ENCODE measurements at places on chromosomes 3 and 15.

- no peak for DNase-seq
These were observed 96.2 kb downstream of the IGF1R start for GRCh38 chr15:98744506-98744905.

GRCh38 chr3:45754461-45754860 is 41.9 kb downstream of the SLC6A20 start:
- no peak for DNase-seq

GRCh38 chr3:123161167-123161566 is 40.6 kb upstream of the SEC22A start:
- peak; percentile 5 for DNase-seq

- no peak for DNase-seq
These were observed 159.1 kb upstream of the PDZRN3 start for GRCh38 chr3:73783811-73784210.

GRCh38 chr3:153617463-153617862 is 455.4 kb downstream of the RAP2B start:
- no peak for DNase-seq

DNA sequence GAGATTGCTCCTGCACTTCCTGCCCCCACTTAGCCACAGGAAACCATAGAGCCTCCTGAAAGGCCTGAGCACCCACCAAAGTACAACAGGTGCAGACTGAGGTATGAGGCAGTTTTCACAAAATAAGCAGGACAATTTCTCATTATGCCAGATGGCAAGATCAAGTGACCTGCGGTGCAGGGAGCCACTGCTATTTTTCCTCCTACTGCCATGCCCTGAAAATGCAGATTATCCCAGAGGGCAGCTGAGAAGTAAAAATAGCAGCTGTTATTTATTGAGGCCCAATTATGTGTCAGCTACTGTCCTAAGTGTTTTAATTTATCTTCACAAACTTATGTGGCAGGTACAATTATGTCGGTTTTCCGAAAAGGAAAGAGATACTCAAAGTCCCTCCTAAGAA is 209.5 kb upstream of the ST8SIA2 start:
- DNase-seq: no peak

- no peak for DNase-seq
These were observed 54.4 kb downstream of the EIF3J start for GRCh38 chr15:44591326-44591725.

DNA sequence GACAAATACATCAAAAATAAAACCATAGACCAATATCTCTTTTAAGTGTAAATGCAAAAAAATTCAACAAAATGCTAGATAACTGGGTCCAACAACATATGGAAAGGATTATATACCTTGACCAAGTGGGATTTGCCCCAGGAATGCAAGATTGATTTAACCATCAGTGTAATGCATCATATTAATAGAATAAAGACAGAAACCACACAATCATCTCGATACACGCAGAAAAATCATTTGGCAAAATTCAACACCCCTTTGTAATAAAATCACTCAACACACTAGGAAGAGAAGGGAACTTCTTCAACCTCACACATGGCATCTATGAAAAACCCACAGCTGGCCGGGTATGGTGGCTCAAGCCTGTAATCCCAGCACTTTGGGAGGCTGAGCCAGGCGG is 19.5 kb downstream of the GREM1 start:
- no peak for DNase-seq

GRCh38 chr15:70669966-70670658 is 93.2 kb downstream of the UACA start:
- peak; percentile 5 for DNase-seq

GRCh38 chr3:151501171-151501922 is 40.5 kb upstream of the IGSF10 start:
- no peak for DNase-seq

GRCh38 chr3:160977773-160978172 is 127.4 kb downstream of the B3GALNT1 start:
- peak; percentile 31 for DNase-seq

- no peak for DNase-seq
These were observed 37.5 kb upstream of the MFGE8 start for GRCh38 chr15:88950600-88951160.

- no peak for DNase-seq
These were observed 37.4 kb downstream of the ARIH1 start for GRCh38 chr15:72511536-72511935.

- no peak for DNase-seq
These were observed 107.2 kb downstream of the NSMCE3 start for GRCh38 chr15:29162411-29162810.

DNA sequence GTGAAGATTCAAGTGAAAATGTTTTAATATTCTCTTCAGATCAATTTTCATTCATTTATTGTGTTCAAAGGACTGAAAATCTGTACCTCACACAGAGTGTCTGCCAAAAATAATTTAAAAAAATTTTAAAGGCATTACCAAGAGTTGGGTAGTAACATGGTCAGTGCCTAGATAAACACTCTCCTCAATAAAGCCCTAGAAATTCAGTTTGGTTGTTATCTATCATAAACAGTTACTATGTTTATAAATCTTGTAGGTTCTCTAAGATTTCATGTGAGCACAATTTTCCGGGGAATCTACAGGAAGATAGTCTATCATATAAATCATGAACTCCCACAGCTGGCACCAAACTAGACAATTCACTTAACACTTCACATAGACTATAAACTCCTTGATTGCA is 128.6 kb downstream of the GSK3B start:
- peak; percentile 22 for DNase-seq

DNA sequence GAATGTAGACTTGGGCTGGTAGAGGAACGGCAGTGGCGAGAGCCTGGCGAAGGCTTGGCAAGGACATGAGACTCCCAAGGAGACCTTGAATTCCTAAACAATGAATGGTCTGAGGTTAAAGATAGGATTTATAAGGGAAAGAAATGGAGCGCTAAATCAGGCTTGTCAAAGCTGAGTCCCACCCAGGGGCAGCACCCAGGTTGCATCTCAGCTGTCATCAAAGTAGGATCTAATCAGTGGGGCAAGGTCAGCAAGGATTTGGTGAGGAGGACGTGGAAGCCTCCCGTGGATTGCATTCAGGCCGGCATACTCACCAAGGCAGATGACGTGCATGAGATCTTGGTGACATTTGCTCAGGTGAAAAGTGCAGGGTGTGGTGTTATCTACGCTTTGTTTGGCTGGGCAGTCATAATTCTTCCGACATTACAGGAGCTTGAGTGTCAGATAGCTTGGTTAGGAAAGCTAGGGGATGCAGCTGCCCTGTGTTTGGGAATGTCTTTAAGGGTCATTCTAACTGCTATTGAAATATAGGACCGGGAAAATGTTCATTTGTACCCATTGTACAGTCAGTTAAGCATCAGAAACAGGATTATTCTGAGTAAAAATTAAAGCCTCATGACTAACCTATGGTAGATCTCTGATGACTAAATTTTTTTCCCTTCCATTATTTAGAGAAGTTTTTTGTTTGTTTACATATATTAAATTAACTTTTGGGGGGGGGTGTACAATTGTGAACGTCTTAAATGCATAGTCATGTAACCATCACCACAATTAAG is 99.4 kb upstream of the TSC22D2 start:
- DNase-seq: no peak

DNA sequence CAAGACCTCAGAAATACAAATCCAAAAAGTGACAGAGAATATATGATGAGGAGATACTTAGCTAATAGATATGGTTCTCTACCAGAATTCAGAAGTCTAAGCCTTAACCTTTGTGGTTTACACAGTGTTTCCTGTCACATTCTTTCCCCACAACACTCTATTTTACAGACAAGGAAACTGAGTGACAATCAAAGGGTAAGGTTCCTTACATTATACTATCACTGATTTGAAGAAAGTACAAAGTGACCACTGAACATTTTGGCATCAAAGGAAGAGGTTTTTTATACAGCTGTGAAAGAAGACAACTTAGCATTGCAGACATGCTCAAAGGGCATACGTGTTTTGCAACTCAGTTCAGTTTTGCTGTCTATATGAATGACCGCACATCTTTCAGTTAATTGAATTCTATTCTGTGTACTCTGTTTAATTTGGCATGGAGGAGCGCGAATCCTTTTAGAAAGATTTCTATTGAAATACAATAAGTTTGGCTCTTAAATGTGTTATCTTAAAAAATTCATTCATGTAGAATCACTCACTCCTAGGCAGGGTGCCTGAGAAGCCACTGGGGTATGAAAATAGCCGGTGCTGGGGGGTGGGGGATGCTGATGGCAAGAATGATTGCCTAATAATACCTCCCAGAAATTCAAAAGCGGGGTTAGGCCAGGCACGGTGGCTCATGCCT is 66.5 kb upstream of the SKOR1 start:
- peak; percentile 14 for DNase-seq

GRCh38 chr3:2931265-2931664 is 178.9 kb downstream of the IL5RA start:
- no peak for DNase-seq

GRCh38 chr3:181302960-181303359 is 313.4 kb upstream of the DNAJC19 start:
- DNase-seq: no peak

DNA sequence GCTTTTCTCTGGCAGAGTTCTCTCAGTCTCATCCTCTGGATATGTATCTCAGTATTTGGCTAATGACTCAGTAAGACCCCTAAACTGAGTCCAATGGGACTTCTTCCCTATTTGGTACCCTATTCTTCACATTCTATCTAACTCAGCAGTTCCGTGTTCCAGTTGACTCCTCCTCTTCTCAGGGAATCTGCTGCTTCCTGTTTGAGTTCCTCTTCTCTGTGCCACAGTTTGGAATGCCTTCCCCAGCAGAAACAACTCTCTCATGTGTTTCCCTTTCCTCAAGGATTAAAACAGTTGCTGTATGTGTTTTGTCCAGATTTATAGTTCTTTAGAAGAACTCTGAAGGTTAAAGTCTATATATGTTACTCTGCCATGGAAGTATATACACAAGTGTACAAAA is 344.0 kb upstream of the RARB start:
- DNase-seq: no peak

GRCh38 chr3:188060840-188061544 is 93.0 kb upstream of the LPP start:
- peak; percentile 66 for DNase-seq

DNA sequence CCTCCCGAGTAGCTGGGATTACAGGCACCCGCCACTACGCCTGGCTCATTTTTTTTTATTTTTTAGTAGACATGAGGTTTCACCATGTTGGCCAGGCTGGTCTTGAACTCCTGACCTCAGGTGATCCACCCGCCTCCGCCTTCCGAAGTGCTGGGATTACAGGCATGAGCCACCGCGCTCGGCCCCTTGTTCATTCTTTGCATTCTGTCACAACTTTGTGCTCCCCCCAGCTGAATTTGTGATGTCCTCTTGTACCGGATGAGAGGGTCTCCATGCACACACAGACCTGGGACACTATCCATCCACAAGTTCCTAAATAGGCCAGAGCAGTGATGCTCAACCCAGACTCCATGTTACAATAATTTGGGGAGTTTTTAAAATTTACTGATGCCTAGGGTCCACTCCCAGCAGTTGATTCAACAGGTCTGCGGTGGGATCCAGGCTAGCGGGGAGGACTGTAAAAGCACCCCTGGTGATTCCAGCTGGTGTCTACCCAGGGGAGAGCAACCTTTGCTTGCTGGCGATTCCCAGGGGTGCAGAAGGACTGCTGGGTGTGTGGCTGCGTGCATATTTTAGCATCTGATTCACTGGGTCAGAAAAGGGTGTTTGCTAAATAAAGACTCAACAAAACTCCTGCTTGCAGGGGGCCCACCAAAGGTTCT is 1.0 kb downstream of the RASSF1 start:
- DNase-seq: no peak

DNA sequence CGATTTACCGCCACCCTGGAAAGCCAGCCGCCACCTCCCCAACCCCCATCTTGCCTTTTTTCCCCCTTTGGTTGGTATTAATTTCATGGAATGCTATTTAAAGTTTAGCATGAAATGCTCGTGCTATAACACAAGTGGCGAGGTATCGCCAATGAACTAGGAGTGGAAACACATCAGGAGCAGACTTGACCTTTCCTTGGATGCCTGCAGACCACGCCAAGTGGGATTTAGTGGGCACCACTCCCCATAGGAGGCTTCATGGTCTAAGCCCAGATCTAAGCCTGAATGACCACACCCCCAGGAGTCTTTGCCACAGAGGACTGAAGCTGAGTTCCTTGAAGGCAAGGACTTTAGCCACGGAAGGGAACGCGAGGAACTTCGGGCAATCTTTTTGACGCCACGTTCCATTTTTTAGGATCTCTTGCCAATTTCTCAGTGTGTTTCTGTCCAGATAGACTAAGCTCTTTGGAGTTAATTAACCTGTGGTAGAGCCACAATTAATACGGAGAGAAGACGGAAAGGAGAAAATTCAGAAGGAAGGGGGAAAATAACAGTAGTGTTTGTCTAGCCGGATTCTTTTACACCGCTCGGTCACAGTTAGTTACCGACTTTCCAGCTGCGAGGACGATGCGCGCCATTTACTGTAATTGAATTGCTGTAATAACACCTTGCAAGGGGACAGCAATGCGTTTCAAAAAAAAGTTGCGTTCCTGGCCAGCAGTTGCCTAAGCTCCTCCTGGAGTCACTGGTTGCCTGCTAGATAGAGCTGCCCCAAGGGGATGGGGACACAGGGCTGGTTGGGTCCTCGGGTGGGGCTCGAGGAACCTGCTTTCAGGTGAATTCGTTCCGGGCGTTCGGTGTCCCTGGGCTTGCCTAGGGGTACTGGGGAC is 37.1 kb downstream of the NR2F2 start:
- no peak for DNase-seq

DNA sequence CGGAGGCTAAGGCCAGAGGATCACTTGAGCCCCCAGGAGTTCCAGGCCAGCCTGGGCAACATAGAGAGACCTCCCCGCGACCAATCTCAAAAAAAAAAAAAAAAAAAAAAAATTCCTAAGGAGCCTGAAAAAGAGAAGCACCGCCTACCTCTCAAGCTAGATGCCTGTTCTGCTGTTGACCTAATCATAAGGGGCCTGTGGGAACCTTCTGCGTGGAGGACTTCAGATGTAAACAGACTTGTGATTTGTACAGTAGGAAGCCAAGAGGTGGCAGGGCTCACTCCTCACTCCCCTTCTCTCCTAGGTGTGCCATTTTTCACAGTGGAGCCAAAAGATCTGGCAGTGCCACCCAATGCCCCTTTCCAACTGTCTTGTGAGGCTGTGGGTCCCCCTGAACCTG is 3.2 kb downstream of the TYRO3 start:
- DNase-seq: no peak

DNA sequence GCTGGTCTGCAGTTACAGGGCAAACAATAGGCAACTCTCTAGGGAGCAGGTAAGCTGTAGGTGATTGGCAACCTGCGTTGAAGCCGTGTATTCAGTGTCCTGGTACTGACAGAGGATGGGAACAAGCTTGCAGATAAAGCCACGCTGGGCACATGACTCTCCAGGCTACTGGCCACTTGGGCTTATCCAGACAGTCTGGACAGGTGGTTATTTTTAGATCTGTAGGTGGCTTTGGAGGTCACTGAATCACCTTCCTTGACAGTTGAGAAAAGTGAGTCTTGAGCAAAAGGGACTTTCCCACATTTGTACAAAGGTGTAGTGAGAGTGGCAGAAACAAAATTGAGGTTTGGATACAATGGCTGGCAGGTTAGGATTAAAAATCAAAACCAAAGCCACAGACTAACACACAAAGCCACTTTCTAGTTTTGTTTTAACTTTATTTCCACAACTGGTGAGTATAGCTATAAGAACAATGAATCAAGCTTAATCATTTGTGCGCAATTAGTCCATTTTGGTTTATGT is 22.3 kb upstream of the IL1RAP start:
- no peak for DNase-seq
